ENCODE measurements at places on chromosomes 5 and 9. TPM values are rescaled to one million over a fixed set of nuclear protein-coding genes. Genes with fewer than 3 reads are reported as not detected.

GRCh38 chr5:3905521-3905920 is 309.9 kb downstream of the IRX1 start:
- H3K36me3 ChIP-seq: no peaks in the 10 kb centered on the region
- H3K27me3 ChIP-seq: no peaks in the 10 kb centered on the region
- H3K4me1 ChIP-seq: no peaks in the 10 kb centered on the region
- DNase-seq: no peak

DNA sequence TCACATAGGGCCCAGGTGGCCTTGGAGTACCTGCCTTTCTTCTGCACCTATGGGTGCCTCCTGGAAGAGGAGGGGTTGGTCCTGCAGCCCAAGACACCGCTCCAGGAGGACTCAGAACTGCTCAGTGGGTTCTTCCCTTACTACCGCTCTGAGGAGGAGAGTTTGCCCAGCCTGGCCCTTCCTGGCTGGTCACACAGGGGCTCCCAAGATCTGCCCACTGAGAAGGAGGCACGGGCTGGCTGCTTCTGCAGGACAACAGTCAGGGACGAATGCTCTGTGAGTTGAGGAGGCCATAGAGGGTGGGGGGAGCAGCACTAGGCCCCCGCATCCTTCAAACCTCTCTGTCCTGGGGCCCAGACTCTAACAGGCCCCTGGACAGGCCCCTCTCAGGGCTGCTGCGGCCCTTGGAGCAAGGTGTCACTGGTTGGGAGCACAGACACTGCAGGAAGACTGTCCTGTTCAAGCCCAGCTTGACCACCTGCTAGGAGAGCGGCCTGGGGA is 9.9 kb upstream of the SLC25A48 start:
- no peaks in the 10 kb centered on the region for H3K4me1 ChIP-seq
- H3K27ac ChIP-seq: no peak overlapping the region
- peaks cover 10% of the 10 kb centered on the region for H3K27me3 ChIP-seq

LECT2 gene
- not detected for polyA plus RNA-seq

DNA sequence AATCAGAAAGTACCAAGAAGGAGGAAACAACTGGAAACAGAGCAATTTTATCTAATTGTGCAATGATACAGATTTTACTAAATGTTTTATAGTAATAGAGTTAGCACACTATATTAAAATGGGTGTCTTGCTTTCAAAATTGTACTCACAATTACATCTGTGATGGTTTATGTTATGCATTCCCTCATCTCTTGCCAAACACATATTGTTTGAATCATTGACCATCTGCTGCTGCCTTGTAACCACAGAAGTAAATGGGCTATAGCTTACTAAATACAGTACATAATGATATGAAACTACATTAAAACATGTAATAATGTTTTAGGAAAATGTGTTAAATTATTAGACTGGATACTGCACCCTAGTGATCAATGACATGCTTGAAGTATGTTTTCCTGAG is 158.1 kb downstream of the SLC25A46 start:
- no peaks in the 10 kb centered on the region for H3K4me1 ChIP-seq
- no peak overlapping the region for H3K27ac ChIP-seq
- no peaks in the 10 kb centered on the region for H3K36me3 ChIP-seq
- DNase-seq: no peak

- peaks cover 2% of the 10 kb centered on the region for H3K4me1 ChIP-seq
- H3K36me3 ChIP-seq: no peaks in the 10 kb centered on the region
- no peak overlapping the region for H3K27ac ChIP-seq
- H3K4me3 ChIP-seq: no peak overlapping the region
Measured at GRCh38 chr5:74244406-74244805, 396.1 kb downstream of the ENC1 start.

GRCh38 chr5:143480001-143480400 is 76.5 kb upstream of the NR3C1 start:
- no peak for DNase-seq
- H3K4me1 ChIP-seq: no peaks in the 10 kb centered on the region
- no peak overlapping the region for H3K27ac ChIP-seq
- no peak overlapping the region for H3K4me3 ChIP-seq
- no peaks in the 10 kb centered on the region for H3K27me3 ChIP-seq

ADAMTS13 gene
- 2.4 TPM for polyA plus RNA-seq

DNA sequence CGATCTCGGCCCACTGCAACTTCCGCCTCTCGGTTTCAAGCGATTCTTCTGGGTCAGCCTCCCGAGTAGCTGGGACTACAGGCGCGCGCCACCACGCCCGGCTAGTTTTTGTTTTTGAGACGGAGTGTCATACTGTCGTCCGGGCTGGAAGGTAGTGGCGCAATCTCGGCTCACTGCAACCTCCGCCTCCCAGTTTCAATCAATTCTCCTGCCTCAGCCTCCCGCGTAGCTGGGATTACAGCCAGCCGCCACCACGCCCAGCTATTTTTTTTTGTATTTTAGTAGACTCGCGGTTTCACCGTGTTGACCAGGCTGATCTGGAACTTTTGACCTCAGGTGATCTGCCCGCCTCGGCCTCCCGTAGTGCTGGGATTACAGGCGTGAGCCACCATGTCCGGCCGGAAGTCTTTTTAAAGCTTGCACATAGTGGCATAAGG is 1.2 kb downstream of the SMC5 start:
- peaks cover 25% of the 10 kb centered on the region for H3K4me1 ChIP-seq
- no peak overlapping the region for H3K27ac ChIP-seq
- no peaks in the 10 kb centered on the region for H3K27me3 ChIP-seq
- H3K36me3 ChIP-seq: peaks cover 3% of the 10 kb centered on the region
- DNase-seq: no peak

DNA sequence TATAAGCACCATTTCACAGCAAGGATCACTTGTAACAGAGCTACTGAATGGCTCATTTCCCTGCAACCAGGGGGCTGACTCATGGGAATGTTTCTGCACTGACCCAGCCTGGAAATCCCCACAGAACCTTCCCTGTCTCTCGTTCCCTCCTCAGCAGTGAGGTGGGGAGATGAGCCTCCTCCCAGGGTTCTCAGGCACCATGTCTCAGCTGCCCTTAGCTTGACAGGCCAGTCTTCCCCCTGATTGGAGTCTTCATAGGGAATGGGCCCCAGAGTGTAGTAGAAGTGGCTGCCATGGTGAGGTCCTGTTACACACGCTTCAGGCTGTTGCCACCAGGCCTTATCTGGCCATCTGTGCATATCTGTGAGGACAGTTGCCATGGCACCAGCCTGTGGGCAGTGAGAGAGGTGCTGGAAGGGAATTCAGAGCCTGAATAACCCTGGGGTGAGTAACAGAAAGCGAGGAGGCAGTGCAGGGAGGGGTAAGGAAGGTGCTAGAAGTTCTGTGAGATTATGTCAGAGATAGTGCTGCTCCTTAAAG is 324.4 kb downstream of the ENC1 start:
- H3K4me1 ChIP-seq: no peaks in the 10 kb centered on the region
- no peaks in the 10 kb centered on the region for H3K27me3 ChIP-seq
- H3K27ac ChIP-seq: no peak overlapping the region
- no peak overlapping the region for H3K4me3 ChIP-seq
- DNase-seq: no peak

DNA sequence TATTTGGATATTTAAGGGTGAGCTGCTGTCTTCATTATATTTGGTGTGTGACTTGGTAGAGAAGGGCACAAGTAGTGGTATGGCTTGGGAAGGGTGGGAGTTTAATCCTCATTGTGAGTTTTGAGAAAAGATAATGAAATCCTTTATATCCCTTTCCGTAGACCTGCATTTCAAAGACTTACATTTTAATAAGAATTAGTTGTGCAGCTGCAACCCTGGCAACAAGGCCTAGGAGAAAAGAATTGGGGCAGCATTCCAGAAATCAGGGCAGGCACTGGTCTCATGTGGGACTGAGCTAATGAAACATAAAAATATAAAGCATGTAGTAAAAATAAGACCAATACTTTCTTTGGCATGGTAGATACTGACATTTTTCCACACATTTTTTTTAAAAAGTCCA is 60.5 kb downstream of the CDC42SE2 start:
- no peak overlapping the region for H3K4me3 ChIP-seq
- H3K4me1 ChIP-seq: no peaks in the 10 kb centered on the region
- no peaks in the 10 kb centered on the region for H3K36me3 ChIP-seq
- no peak for DNase-seq
- H3K27ac ChIP-seq: no peak overlapping the region

DNA sequence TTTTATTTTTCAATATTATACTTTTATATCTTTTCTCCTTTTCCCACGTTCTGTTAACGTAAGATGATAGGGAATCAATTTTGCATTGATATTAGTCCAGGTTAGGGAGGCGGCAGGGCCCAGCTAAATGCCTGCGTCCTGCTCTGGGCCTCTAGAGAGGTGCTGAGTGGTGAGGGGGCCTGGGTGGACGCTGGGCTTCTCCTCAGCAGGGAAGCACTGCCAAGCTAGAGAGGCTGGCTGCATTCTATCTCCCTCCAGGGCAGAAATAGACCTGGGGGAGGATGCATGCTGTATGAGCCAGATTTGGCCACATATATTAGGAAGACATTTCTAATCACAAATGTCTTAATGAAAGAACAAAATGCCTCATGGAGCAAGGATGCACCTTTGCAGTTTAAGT is 43.6 kb upstream of the NKX2-5 start:
- no peak overlapping the region for H3K4me3 ChIP-seq
- peaks cover 16% of the 10 kb centered on the region for H3K27me3 ChIP-seq
- no peaks in the 10 kb centered on the region for H3K36me3 ChIP-seq
- no peak for DNase-seq

CARTPT gene
- polyA plus RNA-seq: not detected
